ENCODE measurements at places on chromosomes 12 and 14.

DNA sequence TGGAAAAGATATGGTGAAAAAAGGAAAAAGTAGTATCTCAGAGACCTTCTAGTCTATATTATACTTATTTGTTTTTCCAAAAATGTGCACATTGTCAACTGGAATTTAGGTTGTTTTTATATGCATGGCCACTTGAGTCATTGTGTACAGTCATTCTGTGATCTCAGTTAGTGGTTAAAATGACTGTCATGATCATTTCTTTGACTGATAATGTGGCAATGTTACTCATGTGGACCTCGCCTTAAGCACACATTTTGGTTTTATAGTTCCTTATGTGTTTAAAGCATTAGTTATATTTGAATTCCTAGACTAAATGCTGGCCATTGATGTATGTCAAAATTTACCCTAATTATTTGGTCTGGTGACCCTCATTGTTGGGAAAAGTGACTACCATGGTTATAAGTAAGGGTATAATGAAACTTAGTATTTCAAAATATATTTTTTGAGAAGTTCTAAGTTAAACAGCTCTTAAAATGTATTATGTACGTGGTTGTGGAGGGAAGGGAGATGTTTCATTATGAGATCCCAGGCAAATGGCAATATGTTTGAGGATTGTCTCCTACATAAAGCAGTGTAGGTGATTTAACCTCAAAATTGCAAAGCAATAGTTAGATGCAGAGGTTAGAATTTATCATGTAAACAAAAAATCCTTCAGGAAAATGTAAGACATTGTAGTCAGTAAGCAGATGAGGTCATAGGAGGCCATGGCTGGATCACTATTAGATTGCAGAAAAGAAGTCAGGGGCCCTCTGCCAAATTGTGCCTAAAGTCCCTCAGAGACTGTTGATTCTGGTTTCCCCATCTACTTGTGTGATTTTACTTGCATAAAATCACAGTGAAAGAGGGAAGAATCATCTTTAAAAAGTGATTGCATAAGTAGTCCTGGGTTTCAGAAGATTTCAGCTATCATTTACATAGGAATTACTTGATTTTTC, 17.5 kb downstream of the PNMA1 start:
- DNase-seq, result no peak

GRCh38 chr12:28568118-28568517, 377.9 kb downstream of the CCDC91 start:
- no peak for DNase-seq

GRCh38 chr12:6916426-6917200, 2.2 kb downstream of the ENO2 start:
- DNase-seq, result no peak

DNA sequence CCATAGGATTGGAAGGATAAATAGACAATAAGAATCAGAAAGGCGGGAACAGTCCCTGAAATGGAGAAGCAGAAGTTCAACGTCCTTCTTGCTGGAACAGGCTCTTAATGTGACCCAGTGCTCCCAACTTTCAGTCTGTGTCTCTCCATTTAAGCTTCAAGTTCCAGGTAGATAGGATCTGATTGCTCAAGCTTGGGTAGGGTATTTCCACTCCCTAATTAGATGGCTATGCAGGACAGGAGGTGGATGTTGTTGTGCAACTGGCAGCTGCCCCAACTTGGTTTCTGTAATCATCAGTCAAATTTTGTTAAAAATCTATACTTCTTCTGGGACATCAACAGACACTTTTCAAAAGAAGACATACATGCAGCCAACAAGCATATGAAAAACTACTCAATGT, 266.2 kb downstream of the C12orf75 start:
- DNase-seq, result no peak

GRCh38 chr12:113262710-113263109, 41.4 kb downstream of the TPCN1 start:
- DNase-seq, result no peak

DNA sequence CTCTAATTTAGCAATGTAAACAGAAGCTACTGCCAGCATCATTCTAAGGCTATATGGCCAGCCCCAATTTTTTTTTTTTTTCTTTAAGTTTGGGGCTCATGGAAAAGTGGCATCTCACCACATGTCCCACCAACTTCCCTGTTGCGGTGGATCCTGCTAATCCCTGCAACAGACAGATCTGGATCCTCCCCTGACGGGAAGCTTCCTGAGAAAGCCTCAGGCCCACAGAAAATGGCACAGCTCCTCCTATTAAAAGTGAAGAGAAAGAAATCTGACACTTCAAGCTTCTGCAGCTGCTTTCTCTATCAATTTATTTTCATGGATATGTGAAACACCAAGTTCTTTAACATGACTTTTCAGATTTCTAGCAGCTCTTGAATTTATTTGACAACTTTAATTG, 433.8 kb upstream of the DCN start:
- no peak for DNase-seq

- DNase-seq, result no peak
Observed at GRCh38 chr14:61591862-61592261, 103.5 kb upstream of the HIF1A start.

DNA sequence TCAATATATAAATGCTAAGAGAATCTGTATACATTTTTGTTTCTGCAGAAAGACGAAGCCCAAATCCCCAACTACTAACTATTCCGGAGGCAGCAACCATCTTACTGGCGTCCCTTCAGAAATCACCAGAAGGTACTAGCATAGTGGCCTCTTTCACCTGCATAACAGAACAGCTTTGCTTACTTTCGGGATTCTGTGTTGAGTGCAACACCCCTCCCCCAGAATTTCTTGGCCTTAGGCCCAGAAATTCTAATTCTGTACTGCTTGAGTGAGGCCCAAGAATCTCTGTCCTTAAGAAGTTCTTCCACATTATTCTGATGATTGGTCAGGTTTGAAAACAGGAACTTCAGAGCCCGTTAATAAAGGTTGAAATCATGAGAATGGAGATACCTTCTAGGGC, 2.9 kb downstream of the SPX start:
- DNase-seq, result no peak

GRCh38 chr14:60652674-60653651, 3.7 kb upstream of the SIX1 start:
- DNase-seq, result no peak

DNA sequence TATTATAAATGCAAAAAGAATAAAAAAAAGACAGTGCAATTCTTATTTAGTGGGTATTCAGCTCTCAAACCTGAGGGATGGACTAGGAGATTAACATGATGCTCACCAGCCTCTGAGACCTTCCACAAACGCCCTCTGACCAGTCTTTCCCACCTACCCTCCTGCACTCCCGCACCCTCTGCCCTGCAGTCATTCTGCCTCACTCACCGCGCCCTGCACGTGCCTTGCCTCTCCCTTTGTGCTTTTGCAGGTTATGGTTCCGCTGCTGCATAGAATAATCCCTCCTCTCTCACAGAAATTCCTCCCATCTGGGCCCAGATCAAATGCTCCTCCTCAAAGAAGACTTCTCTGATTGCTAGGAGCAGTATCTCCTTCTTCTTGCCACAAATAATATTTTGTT, 28.5 kb upstream of the TMCC3 start:
- DNase-seq, result no peak

DNA sequence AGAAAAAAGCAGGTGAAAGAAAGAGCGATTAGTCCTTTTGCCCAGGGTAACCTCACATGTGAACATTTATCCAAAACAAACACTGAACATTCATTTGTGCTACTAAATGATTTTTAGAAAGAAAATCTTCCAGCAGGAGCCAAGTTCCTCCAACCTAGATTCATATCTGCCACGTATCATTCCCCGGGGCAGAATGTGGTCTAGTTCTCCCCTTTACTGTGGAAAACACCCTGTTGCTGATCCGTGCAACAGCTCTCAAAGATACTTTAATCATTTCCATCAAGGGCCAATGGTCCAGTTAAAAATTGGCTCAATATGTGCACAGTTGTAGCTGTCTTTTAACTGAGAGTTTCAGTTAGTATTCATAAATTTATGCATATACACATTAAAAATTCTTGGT, 479.1 kb downstream of the ATP23 start:
- DNase-seq, result no peak

- DNase-seq, result no peak
Observed at GRCh38 chr14:90088176-90088575, 26.4 kb downstream of the KCNK13 start.

DNA sequence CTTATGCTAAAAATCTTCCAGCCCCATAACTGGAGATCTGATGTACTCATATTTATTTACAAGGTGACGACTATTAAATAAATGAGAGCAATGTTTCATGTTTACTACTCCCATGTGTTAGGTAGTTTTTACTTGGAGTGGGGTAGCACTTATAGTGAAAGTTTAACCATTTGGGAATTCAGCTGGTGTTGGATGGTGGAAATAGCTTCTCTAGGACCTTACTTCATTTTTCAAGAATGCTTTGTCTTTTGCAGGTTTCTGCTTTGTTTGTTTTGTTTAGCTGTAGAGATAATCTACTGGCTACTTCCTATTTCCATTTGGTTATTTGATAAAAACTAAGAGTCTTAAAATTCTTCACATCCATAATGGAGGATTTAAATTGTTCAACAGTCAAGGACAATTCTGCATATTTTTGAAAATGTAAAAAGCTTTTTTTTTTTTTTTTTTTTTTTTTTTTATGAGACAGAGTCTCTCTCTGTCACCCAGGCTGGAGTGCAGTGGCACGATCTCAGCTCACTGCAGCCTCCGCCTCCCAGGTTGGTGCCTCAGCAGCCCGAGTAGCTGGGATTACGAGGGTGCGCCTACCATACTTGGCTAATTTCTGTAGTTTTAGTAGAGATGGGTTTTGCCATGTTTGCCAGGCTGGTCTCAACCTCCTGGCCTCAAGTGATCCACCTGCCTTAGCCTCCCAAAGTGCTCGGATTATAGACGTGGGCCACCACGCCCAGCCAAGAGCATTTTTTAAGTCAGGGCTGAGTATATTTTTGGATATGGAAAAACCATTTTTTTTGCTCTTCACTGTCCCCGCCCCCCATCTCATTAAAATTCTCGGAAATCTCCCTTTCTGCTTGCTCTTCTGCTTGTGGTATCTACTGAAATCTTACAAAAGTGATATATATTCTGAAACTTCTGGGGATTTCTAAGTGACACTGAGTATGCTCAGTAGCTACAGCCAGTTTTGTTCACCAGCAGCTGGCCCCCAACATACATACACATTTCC, 1.4 kb upstream of the ABCD2 start:
- DNase-seq, result no peak

DNA sequence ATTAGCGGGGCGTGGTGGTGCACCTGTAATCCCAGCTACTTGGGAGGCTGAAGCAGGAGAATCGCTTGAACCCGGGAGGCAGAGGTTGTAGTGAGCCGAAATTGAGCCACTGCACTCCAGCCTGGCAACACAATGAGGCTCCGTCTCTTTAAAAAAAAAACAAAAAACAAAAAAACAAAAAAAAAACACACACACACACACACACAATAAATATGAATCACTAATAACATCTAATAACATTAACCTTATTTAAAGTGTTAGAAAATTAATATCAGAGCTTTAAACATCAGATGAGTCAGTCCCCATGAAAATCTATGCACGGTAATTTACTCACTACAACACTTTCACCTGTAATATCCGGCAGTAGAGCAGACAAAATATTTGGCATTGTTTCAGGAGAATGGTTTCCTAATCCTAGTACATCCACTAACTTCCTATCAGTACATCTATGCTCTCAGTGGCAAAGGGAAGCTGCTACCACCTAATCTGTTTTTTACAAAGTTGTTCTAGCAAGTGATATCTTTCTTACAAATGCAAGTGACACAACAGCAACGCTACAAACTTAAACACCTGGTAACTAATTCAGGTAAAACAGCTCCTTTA, 36.2 kb downstream of the MED13L start:
- DNase-seq, result no peak

DNA sequence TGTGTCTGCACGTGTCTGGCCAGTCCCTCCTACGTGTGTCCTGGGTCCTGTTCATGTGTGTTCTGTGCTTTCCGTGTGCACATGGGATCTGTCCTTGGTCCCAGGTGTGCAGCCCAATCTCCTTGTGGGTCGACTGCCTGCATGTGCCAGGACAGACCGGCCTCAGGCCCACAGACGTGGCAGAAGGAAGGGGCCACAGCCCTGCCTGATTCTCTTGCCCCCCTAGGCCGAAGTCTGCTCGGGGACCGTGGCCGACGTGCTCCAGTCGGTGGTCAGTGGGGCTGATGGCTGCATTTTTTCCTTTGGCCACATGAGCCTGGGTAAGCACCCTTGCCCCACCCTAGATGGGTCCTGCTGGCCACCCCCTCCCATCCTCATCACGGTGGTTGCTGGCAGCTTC, 34.0 kb downstream of the KIF26A start:
- DNase-seq, result no peak

GRCh38 chr12:110170535-110171185, 46.5 kb downstream of the IFT81 start:
- no peak for DNase-seq

DNA sequence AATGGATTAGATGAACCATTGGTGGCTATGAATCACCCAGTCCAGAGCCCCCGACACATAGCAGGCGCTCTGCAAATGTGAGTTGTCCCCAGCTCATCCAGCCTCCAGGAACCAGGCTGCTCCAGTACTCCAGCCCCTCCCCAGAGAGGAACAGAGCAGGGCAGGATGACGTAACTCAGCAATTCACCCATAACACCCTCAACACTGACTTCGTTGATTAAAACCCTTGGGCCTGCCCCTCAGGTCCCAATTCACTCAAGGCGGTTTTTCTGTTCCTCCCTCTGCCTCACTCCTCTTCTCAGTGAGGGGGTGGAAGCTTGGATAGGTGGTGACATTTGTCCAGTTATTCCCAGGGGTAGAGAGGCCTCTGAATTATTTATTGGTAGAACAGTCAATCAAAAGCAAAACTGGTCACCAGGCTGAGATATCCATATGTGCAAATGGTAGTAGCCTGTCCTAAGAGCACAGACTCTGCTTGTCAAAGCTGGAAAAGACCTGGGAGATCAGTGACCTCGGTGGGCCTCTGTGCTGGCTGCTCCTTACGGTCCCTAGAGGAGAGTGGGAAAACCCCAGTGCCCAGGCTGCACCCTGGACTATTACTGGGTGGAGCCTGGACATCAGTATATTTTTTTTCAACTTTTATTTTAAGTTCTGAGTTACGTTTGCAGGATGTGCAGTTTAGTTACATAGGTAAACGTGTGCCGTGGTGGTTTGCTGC, 97.0 kb downstream of the CMKLR1 start:
- DNase-seq, result no peak

Data from vagina (tissue), 2 donors.